ENCODE measurements at places on chromosomes 1 and 21.

DNA sequence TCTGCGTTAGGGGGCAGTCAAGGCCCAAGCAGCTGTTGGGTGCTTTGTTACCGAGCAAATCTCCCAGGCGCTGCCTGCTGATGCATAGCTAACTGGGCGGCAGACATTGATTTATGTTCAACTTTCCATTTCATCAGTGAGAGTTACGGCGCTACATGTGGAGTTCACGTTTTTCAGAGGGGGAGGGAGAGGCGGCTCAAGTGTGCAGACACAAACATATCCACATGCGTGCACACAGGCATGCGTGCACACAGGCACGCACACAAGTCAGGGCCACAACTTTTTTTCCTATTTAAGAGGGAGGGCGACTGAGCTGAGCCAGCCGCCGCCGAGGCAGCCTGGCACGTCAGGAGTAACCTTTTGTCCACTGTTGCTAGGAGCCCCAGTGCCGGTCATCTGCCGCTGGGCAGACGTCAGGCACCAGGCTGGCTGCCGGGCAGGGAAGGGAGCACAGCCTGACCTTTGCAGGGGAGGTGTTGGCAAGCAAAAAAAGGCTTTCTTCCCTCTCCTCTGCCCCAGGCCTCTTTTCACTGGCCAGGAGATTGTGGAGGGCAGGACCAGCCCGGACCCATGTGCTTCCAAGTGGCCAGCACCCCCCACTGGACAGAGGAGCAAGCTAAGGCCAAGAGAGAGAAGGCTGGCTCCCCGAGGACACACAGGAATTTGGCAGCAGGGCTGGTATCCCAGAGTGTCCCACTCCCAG, 73.3 kb downstream of the MRPL37 start:
- DNase-seq, result peak; percentile 34

DNA sequence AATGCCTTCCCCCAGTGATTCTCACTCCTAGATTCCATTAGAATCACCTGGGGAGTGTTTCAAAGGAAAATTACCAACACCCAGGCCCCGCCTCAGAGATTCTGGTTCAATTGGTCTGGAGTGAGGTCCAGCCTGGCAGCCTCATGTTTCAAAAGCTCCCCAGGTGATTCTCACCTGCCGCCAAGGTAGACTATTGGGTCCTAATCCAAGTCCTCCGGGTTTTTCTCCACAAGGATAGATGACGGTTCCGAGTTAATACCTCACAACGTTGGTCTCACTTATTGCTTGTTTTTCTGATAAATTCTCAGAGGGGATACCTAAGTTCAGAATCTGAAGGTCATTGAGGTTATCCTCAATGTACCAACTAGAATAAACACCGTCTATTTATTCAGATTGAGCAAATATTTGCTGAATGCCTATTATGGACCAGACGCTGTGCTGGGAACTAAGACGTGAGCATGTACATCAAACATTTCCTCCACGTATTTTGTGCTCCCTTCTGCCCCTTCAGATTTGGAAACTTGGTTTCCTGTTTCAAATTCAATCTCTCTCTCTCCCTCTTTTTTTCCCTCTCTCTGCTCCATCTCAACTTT, 97.5 kb downstream of the SEC16B start:
- DNase-seq, result no peak

DNA sequence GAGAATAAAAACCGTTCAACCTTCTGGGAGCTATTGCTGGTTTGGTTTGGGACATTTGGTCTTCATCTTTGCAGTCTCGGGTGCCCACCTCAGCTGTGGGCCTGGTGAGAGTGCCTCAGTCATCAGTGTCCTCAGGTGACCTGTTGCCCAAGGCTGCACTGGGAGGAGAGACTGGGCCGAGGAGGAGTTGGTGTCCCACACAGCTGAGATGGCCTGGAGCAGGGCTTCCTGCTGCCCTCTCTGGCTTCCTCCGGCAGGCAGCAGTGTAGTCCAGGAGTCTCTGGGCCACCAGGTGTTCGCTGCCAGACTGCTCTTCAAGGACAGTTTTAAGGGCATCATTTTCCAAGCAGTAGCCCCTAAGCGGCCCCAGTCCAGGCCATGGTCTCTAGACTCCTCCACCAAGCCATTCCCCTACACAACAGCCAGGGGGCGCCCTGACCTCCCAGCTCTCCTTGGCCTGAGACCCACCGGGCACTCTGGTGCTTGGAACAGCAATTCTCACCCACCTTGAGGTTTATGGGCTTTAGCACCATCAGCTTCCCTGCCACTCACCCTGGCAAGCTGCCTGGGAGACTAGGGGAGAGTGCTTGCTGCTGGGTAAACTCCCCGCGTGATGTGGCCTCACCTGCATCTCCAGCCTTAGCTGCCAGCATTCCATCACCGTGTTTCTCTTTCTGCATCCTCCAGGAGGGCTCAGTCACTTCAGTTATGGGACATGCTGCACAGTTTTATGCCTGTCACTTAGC, 9.1 kb upstream of the SYTL1 start:
- no peak for DNase-seq

DNA sequence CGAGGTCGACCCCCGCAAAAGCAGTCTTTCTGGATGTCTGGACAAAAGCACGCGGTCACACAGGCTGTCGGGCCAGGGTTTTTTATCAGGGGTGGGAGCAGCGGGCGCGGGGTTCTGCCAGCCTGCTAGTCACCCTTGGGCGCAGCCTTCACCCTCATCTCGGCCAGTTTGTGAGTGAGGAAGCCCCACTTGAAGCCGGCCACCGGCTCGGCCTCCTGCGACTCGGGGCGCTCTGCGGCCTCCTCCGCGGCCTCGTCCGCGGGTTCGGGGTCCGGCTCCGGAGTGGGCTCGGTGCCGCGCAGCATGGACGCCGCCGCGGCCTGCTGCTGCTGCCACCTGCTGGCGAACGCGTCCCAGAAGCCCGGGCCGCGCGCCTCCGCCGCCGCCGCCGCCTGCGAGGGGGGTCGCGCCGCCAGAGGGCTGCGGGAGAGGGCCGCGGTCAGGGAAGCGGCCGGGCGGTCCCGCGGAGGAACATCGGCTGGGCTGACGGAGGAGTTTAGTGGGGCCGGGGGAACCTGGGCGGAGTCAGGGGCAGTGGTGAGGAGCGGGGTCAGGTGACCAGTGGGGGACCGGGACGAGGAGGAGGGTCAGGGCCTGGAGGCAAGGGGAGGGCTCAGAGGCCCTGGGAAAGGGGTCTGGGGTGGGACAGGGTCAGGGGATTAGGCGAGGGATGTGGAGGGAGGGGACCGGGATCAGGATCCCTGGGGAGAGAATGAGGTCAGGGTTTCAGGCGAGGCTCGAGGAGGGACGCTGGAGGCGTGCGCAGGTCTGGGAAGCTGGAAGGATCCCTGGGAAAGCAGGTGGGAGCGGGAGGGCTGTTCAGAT, 4.5 kb downstream of the C1orf232 start:
- DNase-seq, result no peak

DNA sequence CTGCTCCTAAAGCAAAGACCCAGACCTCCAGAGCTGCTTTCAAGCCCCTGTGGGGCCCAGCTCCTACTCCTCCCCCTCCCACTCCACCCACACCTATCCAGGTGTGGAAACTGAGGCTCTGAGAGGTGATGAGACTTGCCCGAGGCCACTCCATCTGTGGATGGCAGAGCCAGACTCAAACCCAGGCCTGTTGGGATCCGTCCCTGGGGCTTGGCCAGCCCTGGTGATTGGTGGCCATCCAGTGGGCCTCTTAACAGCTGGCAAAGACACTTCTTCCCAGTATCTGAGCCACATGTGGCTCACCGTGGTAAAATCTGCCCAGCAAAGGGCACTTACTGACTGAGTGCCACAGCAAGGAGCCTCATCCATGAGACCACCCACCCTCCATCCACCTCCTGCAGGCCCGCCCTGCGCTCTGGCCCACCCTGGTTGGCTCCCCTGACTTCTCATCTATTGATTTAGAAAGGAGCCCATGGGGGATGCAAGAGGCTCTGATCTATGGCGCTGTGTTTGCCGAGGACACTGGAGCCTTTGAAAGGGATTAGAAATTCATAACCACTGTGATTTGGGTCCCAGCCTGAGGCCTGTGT, 398.5 kb downstream of the PTPRU start:
- DNase-seq, result no peak

- no peak for DNase-seq
Measured at GRCh38 chr1:226046240-226046639, 16.3 kb upstream of the H3-3A start.

- no peak for DNase-seq
Measured at GRCh38 chr1:43143441-43143888, 28.6 kb downstream of the EBNA1BP2 start.

DNA sequence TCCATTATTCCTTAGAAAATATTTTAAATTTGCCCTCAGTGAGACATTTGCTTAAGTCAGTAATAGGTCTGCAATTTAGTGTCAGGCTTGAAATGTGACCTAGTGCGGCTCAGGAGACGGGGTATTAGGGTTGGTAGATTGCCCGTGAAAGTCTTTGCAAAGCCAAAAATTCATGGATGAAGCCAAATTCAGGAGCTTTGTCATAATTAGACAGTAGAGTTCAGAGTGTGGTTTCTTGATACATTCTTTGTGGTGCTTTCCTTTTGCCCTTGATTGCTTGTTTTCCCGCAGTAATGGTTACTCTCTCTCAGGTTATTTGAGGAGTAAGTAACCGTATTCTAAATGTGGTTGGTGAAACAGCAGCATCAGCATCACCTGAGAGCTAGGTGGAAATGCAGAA, 120.7 kb downstream of the RPS6KC1 start:
- DNase-seq, result no peak

- DNase-seq, result no peak
Measured at GRCh38 chr1:9542430-9542829, 3.2 kb downstream of the SLC25A33 start.

DNA sequence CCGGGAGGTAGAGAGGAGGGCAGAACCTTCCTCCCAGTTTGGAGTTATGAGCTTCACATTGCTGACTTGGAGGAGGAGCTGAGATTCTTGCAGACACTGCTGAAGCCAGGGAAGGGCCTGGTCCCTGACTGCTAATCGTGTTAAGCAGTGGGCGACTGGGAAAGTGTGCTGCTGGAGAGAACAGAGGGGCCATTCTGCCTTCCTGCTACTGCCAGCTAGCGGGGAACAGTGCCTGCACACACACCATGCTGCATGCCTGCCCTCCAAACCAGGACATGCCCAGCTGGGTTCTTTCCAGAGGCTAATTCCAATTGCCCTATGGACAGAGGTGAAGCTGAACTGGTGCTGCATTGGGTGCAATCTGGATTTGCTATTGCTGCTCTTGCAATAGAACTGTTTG, 281.4 kb downstream of the AJAP1 start:
- DNase-seq, result no peak

DNA sequence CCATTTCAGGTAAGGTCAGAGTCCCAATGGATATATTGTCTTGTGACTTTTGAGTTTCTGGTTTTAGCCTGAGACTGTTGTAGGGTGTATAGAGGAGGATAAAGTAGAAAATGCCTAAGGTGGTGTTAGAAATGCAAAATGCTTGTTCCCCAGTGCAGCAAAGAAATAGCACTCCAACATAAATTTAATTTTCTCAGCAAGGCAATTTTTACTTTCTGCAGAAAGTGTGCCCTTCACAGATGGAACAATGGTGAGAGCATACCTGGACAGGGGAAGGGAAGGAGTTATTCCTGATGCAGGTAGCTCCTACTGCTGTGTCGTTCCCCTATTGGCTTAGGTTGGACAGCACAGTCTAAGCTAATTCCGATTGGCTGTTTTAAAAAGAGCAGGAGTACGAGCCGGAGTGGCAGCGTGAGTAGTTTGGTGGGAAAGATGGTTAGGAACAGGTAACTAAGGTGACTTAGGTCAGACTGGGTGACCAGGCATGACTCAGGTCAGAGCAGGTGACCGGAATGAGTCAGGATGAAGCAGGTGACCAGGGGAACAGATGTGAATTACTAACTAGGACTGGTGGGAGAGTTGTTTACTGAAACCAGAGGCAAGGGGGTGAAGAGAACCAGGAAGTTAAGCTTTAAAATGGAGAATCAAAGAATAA, 21.5 kb downstream of the SPATA45 start:
- no peak for DNase-seq

DNA sequence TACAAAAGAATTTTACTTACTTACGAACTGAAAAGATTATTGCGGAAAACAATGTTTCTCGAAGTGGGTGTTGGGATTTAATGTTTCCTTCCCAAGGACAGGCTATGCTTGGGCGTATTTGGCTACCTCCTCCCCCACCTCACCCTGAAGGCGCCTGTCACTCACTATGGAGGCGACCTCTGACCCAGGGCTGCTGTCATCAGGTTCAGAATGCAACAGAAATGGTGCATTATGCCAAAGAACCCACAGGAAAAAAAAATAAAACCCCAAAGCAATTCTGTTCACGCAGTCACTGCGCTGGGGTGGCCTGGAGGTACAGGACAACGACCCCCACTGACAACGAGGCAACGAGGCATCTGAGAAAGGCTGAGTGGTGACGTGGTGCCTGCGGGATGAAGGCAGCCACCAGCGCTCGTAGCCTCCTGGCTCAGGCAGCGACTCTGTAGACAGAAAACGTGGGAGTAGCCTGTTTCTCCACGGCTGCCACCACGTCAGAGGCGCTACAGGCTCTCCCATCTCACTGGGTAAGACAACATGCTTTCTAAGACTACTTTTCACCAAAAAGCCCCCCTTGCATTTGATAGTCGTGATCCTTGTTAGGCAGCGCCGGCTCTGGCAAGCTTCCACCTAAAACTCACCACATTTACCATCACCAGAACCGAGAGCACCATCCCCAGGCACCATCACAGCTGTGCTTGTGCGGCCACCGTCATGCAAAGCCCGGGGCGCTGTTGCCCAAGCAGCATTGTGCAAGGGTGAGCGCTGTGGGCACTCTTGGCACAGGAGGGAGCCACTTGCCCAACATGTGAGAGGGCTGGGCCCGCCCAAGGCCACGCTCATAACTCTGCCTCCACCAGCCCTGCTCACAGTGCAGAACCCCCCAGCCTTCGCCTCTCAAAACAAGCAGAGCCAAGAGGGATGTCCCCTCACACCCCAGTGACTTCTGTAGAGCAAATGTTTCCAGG, 14.3 kb downstream of the NADK start:
- DNase-seq, result no peak

- no peak for DNase-seq
Measured at GRCh38 chr1:209030454-209031167, 552.9 kb upstream of the CAMK1G start.

GRCh38 chr1:223750730-223751570, 38.6 kb downstream of the CAPN2 start:
- DNase-seq, result no peak

- no peak for DNase-seq
Measured at GRCh38 chr1:247833601-247834000, 8.1 kb downstream of the OR11L1 start.

DNA sequence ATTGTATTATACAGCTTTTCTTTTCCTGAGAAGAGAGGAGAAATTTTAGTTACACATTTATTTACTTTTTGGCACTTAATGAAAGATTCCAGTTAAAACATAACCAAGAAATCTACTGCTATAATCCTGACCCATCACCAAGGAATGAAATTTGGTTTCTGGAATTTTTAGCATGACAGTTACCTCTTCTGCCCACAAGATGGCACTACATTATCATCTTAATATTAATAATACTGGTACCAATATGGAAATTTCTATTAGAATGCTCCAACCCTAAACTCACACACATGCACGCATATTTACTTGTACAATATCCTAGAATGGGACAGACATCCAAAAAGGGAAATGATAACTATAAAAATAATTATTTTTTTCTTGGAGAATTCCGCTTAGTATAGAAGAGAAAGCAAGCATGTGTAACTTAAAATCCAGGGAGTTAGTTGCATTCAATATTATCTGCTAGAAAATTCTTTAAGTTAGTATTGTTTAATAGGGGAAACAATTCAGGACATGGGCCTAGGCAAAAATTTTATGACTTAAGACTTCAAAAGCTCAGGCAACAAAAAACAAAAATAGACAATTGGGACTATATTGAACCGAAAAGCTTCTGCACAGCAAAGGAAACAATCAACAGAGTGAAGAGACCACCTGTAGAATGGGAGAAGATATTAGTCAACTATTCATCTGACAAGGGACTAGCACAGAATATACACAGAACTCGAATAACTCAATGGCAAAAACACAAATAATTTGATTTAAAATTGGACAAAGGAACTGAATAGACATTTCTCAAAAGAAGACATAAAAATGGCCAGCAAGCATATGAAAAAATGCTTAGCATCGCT, 37.4 kb downstream of the MAP3K21 start:
- no peak for DNase-seq

All from cortex of kidney (tissue), 1 donor.